Posterior cingulate gyrus (tissue), 11 donors: ENCODE measurements at places on chromosomes 12 and 14.
A peak's percentile ranks its signal among the peaks of the same experiment; 100 is the strongest.

GRCh38 chr12:126819554-126819953 is 1447.4 kb upstream of the TMEM132C start:
- no peak for DNase-seq

- no peak for DNase-seq
These were observed 176.6 kb downstream of the FOXN3 start for GRCh38 chr14:89240414-89240813.

DNA sequence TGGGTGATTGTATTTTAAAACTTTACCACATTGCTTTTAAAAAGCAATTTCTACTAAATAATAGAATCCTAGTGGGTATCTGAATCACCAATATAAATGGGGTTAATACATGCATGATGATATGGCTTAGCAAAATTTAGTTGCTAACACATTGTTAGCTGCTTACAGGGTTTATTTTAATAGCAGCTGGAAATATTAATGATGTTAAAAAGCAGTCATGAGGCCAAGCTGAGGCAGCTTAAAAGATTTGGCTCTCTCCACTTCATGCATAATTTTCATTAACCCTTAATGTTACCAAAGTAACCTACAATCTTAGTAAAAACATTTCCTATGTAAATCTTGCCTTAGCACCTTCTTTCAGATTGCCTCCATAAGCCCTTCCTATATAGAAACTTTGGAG is 49.2 kb upstream of the CNOT2 start:
- no peak for DNase-seq

DNA sequence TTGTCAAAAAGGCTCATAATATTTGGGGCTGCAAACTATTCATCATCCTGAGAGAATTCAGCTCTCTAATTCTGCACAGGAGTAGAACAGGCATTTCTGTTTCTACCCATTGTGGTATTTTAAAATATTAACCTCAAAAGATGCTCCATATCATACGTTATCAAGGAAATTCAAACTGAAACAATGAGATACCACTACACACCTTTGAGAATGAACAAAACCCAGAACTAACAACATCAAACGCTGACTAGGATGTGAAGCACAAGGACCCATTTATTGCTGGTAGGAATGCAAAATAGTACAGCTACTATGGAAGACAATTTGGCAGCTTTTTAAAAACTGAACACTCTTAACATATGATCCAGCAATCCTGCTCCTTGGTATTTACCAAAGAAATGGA is 171.8 kb downstream of the DUSP6 start:
- no peak for DNase-seq

DNA sequence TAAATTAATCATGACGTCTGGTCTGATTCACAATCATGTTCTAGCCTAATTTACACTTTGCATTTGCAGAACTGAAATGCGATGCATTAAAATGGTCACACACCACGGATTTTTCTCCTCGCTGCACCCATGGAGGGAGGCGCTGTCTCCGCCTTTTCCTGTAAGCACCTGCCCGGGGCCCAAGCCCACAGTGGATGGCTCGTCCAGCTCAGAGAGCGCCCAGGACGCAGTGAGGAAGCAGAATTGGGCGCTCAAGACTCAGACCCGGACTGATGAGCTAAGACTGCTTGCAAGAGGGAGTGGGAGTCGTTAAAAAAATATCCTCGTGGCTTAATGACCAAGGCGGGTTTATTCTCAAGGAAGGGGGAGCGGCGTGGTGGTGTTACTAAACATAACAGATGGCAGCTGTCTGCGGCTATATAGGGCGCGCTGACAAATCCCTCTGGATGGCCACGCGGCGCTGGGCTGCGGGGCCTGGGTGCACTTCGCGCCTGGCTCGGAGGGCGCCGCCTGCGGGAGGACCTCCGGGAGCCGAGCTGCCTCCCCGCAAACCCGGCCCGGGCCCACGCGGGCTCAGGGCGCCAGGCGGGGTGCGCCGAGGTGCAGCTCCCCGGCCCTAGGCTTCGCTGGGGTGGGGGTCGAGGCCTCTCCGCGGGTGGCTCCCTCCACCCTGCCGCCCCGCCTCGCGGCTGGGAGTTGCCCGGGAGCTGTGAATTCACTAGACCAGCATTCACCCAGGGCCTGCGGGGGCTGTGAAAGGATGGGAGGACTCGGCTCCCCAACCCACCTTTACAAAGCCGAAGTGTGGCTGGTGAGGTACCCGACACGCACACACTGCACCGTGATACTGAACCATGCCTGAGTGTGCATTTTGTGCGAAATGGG is 78.7 kb downstream of the PPM1A start:
- DNase-seq, result peak; percentile 58

DNA sequence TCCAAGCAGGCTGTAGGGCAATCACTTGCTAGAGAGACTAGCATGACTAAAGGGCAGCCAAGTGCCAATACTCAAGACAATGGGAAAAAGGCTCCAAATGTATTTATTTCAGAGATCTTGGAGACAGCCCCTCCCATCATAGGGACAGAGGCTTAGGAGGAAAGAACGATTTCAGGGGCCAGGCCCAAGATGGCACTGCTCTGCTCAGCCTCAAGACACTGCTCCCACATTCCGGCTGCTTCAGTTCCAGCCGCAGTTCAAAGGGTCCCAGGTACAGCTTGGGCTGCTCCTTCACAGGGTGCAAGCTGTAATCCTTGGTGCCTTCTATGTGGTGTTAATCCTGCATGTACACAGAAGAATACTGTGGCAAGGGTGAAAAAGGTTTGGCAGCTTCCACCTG is 19.4 kb upstream of the OR4K5 start:
- no peak for DNase-seq

GRCh38 chr12:18798535-18799361 is 60.8 kb downstream of the CAPZA3 start:
- DNase-seq, result no peak

DNA sequence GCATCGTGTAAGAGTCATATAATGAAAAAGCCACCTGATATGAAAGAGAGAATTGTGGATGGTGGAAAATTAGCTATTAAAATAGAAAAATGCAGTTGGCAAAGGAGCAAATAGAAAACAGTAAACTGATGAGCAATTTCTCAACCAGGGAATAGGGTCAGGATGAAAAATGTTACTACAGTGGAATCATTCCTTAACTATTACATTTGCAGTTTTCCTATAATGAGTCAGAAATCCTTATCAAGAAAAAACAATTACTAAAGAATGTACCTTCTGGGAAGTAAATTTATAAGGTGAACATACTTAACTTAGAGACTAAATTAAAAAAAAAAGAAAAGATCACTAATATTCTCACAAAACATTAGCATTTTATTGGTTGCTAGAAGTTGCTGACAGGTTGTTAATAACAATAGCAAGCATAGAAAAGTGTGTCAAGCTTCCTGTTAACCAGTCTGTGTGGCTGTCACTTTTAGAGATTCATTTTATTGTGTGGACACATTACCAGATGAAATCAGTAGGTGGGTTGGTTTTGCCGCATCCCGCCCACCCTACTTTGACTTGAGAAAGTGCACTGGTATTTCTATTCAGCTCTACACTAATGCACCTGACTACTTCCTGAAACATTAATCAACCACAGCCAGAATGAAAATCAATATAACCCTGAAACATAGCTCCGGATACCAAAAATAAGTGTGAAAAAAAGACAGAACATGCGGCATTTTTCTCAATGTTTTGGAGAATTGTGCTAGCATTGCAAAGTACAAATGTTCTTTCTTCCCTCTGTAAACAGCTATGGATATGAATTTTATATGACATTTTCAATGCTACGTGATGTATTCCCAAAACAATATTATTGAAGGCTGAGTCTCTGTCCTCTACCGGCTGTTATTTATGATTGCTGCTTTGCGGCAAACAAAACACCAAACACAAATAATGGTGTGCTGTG is 576.7 kb downstream of the SLC16A7 start:
- DNase-seq, result no peak

DNA sequence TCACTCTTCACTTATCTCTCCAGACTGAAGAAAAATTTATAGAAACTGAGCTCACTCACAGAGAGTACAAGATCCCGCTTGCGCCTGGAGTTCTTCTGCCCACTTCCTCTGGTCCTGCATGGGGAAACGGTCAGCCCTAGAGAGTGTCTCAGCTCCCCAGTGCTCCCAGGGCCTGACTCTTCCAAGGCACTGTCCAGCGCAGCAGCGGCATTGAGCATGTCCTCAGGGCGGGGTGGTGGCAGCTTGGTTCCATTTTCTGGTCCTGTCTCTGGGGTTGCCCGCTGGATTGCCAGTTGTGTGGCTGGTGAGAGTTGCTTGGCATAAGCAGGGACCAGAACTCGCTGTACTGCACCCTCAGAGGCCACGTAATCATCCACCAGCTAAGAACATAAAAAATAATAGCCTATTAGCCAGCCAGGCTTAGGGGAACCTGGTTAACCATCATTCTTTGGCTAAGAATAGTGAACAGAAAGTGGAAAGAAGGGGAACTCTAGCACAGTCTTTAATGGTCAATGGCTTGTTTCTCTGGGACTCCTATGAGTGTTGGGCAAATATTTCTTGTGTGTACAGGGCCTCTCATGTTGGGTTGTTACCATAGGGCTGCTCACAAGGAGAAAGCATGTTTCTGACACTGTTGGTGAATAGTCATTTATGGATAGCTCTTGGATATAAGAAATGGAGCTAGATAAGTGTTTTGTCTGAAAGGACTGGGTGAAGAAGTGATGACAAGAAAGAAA is 13.7 kb upstream of the AJUBA start:
- DNase-seq, result no peak

GRCh38 chr12:124664395-124665111 is 97.1 kb upstream of the NCOR2 start:
- DNase-seq, result no peak
